Activated naive CD4-positive, alpha-beta T cell treated with anti-CD3 and anti-CD28 coated beads, Interleukin-2, amount 50 U/mL, for 16 hours (primary cell): ENCODE measurements at places on chromosomes 7 and 10.
A peak's percentile ranks its signal among the peaks of the same experiment; 100 is the strongest.

- DNase-seq: no peak
These were observed 7.7 kb upstream of the CPA1 start for GRCh38 chr7:130372402-130373165.

GRCh38 chr10:21078410-21079329 lies 181.6 kb upstream of the NEBL start:
- no peak for DNase-seq

DNA sequence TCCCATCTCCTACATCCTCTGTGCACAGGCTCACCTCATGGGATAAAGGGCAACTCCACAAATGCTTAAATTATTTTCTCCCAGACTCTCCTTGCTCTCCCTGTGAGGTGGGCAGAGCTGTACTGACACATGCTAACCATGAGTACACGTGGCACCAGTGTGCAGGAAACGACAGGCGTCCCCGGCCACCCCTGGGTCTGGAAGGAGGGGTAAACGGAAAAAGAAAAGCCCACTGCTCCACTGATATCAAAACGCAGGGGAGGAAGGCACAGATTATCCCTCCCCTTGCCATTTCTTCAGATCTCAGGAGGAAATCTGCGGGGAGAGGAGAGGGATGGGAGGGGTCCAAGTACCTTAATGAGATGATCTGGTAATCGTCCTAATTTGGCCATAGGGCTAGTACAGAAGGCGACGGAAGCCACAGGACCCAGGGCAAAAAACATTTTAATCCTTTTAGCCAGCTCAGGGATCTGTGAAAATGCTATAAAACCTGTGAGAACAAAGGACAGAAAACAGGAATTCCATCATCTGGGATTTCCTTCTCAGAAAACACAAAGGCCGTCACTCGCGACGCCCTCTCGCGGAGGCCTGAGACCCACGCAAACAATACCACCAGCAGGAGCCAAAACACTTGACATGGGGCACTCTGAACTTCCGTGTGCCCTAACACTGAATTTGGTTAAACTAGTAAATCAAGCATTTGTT lies 17.8 kb upstream of the CH25H start:
- DNase-seq: no peak

- no peak for DNase-seq
These were observed 34.7 kb upstream of the GJD4 start for GRCh38 chr10:35570397-35570796.

GRCh38 chr7:68866200-68866570 lies 732.1 kb upstream of the AUTS2 start:
- DNase-seq: no peak

- no peak for DNase-seq
These were observed 339.5 kb downstream of the ELMO1 start for GRCh38 chr7:37109016-37109683.

DNA sequence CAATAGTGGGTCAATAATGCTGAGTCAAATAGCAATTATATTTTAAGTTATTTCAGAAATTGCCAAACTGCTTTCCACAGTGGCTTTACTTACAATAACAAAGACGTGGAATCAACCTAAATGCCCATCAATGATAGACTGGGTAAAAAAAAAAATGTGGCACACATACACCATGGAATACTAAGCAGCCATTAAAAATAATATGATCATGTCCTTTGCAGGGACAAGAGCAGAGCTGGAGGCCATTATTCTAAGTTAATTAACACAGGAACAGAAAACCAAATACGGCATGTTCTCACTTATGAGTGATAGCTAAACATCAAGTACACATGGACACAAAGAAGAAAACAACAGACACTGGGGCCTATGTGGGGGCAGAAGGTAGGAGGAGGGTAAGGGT lies 15.0 kb upstream of the CYP3A4 start:
- DNase-seq: no peak

DNA sequence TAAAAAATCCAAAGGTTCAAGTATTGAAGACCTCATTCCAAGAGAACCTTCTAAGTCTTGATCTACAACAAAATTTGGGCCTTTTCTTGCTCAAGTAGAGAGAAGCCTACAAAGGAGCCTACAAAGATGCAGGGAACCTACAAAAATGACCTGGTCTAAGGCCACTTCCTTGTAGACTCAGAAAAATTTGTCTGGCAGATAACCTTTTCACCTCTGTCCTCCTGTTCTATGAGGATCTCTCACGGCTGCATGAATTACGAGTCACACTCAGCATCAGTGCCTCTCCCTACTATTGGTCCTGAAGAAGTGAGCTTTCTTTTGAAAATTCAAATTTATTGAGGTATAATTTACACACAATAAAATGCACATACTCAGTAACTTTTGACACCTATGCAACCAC lies 29.3 kb downstream of the CCNJ start:
- DNase-seq: no peak

DNA sequence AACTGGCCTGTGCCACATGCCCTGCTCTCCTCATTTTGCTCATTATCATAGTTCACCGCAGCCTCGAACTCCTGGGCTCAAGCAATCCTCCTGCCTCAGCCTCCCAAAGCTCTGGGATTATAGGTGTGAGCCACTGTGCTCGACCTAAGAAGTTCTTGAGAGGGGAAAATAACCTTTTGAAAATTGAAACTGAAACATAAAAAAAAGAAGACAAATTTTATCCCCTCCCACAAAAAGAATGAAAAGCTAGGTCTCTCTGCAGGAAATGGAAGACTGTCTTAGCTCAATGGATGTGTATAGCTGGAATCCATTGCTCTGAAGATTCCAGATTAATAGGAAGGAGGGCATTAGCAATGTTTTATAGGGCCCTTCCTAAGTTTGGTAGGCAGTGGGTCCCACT lies 2.0 kb upstream of the EXOC6 start:
- DNase-seq: no peak

DNA sequence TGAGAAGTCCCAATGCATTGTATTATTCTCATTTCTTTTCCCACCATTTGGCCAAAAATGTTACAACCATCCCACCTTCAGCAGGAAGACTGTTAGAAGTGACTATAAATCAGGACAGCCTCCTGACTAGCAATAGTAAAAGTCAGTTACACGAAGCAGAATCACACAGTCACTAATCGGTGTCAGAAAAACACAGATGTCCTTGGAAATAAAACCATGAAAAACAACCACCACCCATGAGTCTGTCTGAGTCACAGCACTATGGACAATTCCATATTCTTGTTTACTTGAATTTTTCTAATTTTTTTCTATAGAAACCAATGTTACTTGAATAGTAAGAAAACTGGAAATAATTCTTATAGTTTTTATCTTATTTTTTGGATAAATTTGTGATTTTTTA lies 81.9 kb upstream of the FRMD4A start:
- DNase-seq: no peak

DNA sequence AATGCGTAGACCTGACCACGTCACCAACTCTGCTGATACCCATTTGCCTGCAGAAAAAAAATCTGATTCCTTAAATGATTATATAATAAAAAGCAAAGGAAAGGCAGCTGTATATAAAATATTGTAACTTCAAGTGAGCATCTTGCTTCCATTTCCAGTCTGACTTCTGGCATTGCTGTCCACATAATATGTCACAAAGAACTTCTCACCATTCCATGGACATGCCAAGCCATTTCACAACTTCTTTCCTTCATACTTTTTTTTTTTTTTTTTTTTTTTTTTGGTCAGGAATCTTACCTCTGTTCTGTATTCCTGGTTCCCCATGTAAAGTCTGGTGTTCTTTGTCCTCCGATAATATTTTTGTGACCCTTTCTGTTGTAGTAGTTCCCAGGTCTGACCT lies 165.5 kb downstream of the SND1 start:
- DNase-seq: no peak

GRCh38 chr7:155234950-155235789 lies 62.5 kb upstream of the INSIG1 start:
- no peak for DNase-seq

GRCh38 chr10:59708816-59709394 lies 745 bp downstream of the SLC16A9 start:
- DNase-seq: no peak

- DNase-seq: peak; percentile 23
These were observed 9.2 kb downstream of the SGMS1 start for GRCh38 chr10:50614444-50615137.

- no peak for DNase-seq
These were observed 92.4 kb upstream of the PIK3CG start for GRCh38 chr7:106772655-106773108.

GRCh38 chr10:116403740-116404250 lies 23.9 kb upstream of the PNLIPRP3 start:
- DNase-seq: no peak

DNA sequence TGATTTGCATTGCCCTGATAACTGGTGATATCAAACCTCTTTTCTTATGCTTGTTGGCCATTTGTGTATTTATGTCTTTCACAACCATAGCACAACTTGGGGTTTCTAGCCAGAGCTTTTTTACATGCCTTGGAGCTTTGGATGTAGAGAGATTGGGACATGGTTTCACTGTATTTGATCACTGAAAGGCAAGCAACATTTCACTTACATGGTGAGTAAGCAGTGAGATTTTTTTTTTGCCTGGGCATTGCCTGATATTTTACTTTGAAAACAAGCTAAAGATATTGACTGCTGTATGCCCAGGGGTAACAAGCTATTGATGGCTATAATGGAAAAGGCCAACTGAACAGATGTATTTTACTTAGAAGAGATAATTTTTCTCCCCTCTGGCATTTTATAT lies 259.0 kb downstream of the PHTF2 start:
- no peak for DNase-seq

DNA sequence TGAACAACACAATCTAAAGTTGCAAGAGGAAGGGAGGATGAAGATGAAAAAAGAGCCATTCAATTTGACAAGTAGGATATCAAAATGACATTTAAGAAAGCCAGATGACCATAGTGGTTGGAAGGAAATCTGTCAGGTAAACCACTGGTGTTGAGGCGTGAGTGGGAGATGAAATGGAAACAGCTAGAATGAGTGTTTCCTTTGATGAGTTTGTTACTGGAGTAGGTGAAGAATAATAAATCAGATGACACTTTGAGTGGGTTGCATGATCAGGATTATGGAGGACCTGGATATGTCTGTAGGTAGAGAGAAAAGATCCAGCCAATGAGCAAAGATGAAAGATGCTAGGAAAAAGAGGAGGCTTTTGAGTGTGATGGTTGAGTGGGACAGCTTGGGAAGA lies 33.1 kb downstream of the AKR1B1 start:
- no peak for DNase-seq

DNA sequence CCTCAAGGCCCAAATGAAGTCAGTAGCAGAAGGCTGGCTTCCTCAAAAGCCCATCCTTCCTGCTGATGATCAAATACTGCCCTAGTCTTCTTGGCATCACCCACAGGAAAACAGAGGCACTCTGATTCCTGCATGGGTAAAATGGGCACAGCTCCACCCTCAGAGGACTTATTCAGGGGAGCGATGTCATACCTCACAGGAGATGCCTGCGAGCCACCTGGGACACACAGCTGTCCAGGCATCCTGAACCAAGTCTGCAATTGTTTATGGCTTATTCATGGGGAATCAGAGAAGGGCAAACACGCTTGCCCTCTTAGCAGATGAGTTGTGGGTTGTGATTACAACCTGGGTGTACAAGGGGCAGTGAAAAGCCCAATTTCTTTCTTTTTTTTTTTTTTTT lies 22.0 kb upstream of the LMTK2 start:
- DNase-seq: no peak

DNA sequence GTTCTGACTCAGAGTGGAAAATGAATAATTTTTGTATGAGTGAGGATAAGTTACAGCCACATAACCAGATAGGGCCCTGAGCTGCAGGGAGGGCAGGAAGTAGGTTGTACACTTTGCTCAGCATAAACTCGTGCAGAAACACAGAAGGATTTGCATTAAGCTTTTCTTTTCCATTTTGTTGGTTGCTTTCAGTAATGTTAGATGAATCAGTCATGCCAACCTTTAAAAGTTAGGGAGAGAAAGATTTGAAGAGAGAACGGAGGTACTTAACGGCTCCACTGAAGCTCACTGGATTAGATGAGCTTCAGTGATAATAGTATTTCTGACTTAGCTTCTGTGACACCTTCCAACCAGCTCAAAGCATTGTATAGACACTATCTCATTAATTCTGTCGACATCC lies 348.1 kb downstream of the GATA3 start:
- DNase-seq: peak; percentile 40

- DNase-seq: no peak
These were observed 1.2 kb upstream of the FOXI2 start for GRCh38 chr10:127735723-127736221.

- no peak for DNase-seq
These were observed 57.3 kb downstream of the CSGALNACT2 start for GRCh38 chr10:43195557-43195956.

DNA sequence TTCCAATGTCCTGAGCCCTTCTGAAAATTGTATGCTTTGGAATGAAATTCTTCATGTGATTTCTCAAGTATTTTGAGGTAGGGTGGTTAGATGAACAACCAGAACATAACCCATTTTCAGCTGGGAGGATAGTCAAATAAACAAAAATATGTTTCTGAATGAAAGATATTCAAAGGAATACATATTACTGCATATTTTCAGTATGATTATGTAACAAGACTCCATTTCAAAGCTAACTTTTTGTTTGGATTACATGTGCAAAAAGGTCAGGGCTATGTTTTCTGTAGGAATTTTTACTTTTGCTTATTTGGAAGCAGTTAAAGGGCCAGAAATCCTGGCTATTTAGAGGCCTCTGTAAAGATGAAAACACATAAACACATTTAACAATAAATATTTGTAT lies 27.7 kb downstream of the CDK6 start:
- DNase-seq: no peak

DNA sequence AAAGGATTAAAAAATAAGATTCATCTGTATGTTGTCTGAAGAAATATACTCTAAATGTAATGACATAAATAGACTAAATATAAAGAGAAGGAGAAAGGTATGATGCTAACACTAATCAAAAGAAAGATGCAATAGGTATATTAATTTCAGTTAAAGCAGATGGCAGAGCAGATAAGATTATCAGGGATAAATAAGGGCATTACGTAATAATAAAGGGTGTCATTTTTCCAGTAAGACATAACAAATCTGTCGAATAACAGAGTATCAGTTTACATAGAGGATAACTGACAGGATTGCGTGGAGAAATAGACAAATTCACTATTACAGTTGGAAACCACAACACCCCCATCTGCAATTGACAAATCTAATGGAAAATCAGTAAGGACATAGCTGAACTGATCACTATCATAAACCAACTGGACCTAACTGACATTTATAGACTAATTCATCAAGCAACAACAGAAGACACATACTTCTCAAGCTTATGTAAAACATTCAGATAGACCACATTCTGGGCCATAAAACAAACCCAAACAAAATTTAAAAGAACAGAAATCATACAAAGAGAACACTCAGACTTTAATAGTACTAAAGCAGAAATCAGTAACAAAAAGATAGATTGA lies 384.1 kb upstream of the COBL start:
- DNase-seq: no peak
